ENCODE measurements at places on chromosomes 12 and 14.

DNA sequence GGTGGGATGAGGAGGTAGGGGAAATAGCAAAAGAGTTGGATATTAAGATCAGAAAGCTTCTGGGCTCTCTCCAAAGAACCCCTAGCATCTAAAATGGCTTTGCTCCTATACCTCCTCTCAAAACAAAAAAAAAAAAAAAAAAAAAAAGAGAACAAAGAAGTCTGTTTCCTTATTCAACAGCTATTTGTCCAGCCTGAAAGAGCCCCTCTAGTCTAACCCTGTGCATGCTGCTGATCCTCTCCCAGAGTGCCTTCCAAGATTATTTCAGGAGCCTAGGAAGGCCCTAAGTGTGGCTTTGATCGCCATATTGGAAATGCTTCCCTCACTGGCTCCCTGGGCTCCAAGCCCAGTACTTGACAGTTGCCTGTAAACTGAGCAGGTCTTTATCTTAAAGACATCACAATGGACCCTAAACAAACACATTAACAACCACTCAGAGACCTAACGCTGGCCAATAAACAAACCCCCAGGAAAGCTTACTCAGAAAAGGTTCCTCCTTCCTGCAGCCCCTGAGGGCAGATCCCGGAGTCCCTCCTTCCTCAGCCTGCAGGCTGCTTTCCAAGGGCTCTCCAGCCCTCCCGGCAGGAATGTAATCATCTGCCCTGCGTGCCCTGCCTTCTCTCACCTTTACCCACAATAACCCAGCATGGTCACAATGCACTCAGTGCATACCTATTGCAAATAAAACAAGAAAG lies 17.4 kb upstream of the COL2A1 start:
- no peak for DNase-seq

DNA sequence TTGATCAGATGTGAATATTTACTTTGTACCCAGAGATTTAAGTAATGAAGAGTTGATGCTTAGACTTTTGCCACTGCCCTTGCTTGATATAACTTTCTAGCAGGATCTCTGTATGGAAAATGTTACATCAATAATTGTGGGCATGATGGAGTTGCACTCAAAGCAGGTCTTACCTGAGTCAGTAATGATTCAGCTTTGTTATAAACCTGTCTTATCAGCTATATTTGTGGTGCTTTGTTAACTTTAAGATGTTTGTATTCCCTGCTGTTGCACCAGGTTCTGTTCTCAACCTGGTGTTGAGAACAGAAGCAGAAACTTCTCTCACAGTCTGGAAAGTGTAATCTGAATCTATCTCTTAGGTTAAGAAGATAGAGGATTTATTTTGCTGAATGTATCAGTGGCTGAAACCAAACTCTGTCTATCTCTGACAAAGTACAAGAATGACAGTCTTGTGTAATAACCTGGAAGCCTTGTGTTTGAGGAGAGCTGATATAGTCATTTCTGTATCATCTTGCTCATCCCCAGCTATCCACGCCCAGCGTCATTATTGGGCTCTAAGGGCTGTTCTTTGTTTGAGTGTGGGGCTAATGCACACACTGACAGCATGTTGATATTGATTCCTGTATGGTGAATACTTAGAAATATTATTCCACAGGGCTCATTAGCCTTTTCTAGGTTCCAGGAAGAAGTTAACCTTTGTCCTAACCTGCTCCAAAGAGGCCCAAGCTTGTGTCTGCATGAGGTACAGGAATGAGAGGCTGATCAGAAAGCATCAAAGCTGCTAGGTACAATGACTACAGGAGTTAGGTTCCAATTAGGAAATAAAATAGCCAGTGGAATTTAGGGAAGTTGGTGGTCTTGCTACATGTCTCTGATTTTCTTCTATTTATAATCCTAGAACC lies 3.6 kb downstream of the AKAP6 start:
- DNase-seq, result no peak

- DNase-seq, result no peak
These were observed 221.0 kb downstream of the ASCL1 start for GRCh38 chr12:103178366-103179080.

- DNase-seq, result no peak
These were observed 76.0 kb downstream of the RFLNA start for GRCh38 chr12:124370851-124371250.

DNA sequence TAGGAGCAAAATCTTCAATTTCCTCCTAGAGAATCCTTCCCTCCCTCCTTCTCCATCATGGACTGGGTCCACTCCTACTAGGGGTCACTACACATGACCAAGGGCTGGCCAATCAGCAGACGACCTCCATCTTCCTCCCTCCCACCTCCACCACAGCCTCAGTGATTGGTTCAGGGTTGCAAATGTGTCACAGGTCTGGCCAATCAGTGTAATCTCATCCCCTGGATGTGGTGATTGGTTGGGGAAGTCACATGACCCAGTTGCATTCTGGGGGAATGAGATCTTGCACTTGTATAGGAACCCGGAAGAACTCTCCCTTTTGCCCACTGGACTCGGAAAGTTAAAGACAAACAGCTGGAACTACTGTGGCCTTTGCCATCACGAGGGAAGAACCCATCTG lies 169.2 kb downstream of the PIWIL1 start:
- no peak for DNase-seq

GRCh38 chr12:105365231-105365630 lies 34.7 kb downstream of the C12orf75 start:
- no peak for DNase-seq

- no peak for DNase-seq
These were observed 8.6 kb upstream of the PLXNC1 start for GRCh38 chr12:94139816-94140215.

DNA sequence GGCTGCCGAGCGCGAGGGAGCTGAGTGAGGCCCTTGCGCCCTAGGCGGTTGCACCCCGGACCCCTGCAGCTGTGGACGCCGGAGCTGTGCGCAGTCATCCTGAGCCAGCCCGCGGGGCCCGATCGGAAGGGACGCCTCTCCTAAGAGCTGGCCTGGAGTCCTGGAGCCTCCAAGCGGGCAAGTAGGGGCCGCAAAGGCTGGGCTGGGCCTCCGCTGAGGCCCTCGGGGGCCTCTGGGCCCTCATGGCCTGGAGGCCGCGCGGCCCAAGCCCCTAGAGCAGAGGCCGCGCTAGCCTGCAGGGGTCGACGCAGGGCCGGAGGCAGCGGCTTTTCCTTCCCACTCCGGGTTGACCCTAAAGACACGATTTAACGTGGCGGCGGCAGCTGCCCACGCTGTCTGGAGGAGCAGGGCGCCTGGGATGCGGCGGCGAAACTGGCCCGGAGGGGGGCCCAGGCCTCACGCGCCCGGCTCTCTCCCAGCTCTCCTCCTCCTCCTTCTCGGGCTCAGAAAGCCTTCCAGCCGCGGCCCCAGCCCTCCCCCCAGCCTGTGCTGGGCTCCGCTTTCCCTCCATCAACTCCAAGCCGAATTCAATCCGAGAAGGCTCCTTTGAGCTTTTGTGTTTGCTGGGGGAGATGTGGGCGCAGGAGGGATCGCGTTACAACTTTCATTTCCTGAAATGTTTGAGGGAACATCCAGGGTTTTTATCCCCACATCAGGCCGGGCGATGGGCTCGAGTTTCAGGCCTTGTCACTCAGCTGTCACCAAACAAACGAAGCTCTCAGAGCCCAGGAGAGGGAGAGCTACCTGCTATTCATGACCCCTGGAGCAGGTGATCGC lies 11.6 kb downstream of the SIX1 start:
- DNase-seq, result no peak

GRCh38 chr12:107092669-107093416 lies 506 bp downstream of the CRY1 start:
- peak; percentile 81 for DNase-seq

- no peak for DNase-seq
These were observed 191.5 kb downstream of the PAX9 start for GRCh38 chr14:36852981-36853691.

DNA sequence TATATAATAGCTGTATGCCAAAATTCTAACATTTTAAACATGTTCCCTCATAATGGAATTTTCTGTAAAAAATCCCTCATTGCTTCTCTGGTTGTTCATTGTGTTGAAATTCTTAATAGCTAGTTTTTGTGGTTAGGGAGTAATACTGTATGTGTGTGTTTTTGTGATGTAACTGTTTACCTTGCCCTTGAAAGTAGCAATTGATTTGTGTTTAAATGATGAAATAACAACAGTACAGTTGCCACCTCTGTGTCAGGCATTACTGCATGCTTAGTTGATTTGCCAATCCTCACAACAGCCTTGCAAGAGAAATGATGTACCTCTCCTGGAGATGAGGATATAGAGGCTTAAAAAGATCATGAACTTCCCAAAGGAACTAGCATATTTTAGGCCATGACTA lies 94.9 kb downstream of the DAAM1 start:
- DNase-seq, result no peak

DNA sequence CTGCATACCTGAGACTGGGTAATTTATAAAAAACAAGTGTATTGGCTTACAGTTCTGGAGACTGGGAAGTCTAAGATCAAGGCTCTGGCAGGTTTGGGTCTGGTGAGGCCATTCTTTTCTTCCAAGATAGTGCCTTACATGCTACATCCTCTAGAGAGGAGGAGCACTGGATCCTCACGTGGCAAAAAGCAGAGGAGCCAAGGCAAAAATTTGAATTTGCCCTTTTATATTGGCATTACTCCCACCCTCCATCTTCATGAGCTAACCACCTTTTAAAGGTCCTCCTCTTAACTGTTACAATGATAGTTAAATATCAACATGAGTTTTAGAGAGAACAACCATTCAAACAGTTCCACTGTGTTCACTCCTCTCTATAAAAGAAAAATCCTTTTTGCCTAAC lies 286.3 kb upstream of the SEL1L start:
- DNase-seq, result no peak

- no peak for DNase-seq
These were observed 27.8 kb downstream of the C14orf132 start for GRCh38 chr14:96066976-96067375.
